NT2/D1 (cell line): ENCODE measurements at places on chromosomes 4 and X.

GRCh38 chr4:29756966-29757365, 963.2 kb upstream of the PCDH7 start:
- DNase-seq: peak; percentile 9

DNA sequence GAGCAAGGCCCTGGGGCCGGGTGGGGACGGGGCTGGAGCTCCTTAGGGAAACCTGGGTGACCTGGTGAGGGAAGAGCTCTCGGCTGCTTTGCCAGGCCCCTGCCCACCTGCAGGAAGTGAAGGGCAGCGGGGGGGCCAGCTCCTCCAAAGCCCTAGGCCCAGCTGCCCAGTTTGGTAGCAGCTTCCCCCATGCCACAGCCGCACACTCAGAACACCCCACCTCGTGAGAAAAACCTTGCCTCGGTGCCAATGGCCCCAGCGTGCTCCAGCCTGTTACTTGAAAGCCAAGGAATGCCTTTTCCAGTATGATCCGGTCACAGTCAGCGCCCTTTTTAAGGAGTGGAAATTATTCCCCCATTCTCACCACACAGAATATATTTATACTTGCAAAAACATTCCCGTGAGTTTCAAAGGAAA, 38.3 kb downstream of the ACOX3 start:
- no peak for DNase-seq

GRCh38 chr4:22434895-22435294, 81.0 kb downstream of the ADGRA3 start:
- DNase-seq: peak; percentile 58

- no peak for DNase-seq
Measured at GRCh38 chrX:102654696-102655095, 3.4 kb downstream of the GPRASP1 start.

DNA sequence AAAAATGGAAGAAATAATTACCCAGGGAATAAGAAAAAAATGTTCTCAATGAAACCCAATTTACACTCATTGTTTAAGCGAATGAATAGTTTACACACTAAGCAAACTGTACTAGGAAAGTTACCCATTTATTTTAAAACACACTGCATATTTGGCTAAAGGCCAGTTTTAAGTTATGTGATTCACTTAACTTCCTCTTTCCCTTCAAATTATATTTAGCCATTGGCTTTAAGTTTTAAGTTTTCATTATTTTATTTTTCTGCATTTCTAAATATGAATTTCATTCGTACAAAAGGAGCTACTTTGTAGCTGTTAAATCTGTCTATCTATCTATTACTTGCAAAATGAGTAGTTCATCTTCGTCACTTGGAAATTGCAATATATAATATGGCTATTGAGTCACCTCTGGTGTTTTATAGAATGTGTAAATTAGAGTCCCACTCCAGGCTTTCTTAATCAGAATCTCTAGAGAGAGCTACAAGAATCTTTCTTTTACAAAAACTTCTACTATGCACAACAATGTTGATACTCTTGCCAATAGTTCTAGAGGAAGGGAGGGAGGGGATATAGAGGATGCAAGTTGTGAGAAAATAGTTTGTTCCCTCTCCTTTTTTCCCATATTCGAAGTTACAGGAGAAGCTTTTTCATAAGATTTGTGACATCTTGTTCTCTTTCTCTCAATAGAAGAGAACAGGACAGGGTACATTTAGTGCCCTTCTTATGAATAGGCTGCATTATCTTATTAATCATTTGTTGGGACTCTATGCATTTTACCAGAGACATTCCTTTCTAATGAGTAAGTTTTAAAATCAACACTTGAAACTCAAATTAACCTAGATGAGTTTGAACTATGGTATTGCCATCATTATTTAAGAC, 41.8 kb downstream of the SULT1B1 start:
- no peak for DNase-seq

GRCh38 chr4:169417629-169418282, 147.0 kb upstream of the SH3RF1 start:
- no peak for DNase-seq

DNA sequence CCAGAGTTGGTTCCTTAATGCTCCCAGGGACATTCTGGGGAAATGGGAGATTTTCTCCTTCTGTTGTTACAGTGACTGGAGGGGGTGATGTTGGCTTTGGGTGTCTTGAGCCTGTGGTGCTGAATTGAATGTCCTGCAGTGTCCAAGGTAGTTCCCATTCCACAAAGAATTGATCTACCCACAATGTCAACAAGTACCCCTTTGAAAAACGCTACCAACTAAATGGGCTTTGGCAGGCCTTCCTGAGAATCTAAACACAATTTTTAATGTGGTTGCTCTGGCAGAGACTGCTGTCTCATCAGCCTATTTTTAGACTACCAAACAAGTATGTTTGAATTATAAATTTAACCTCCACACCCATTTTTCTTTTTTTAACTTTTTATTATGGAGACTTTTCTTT, 69.4 kb downstream of the CCKAR start:
- DNase-seq: no peak

GRCh38 chrX:38313190-38313589, 14.1 kb downstream of the RPGR start:
- DNase-seq: no peak

- no peak for DNase-seq
Measured at GRCh38 chr4:8725845-8726244, 133.3 kb downstream of the CPZ start.

GRCh38 chr4:26860922-26861433, 337 bp downstream of the STIM2 start:
- DNase-seq: no peak

DNA sequence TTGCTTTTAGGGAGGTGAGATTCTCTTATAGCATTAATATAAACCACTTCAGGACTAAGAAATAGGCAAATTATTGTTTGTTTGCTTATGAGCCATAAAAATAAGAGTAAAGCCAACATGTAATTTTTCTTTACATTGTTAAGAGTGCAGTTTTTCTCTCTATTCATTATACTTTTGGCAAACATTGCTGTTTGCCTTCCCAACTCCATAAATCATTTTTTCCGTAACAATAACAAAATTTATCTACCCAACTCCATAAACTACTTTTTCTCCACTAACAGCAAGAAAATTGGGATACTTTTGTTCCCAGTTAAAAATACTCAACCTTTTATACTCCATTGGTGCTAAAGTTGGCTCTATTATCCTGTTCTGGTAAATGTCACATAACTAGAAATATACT, 229.7 kb upstream of the GPRIN3 start:
- no peak for DNase-seq

DNA sequence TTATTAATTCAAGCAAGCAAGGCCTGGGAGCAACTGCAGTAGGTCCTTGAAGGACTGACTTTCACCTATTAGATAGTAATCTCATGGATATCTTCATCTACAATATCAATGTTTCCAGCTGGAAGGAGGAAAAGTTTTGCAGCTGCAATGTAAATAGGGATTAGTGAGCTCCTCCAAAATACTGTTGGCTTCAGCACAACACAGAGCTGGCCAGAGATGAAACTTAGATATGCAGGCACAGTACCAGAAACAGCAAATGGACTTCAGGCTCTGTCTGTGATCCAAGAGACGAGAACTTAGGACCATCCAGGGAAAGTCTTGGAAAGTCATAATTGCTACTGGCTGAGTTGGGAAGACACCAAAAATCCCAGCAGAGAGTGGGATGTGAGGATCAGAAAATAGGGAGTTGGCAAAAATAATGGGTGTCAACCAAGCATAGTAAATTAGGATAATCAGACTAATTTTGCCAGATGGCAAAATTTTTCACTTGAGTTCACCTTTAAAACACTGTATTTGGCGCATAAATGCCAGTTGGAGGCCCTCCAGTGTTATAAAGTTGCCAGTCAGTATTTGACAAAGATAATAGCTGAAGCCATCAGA, 57.5 kb downstream of the PARM1 start:
- DNase-seq: no peak

DNA sequence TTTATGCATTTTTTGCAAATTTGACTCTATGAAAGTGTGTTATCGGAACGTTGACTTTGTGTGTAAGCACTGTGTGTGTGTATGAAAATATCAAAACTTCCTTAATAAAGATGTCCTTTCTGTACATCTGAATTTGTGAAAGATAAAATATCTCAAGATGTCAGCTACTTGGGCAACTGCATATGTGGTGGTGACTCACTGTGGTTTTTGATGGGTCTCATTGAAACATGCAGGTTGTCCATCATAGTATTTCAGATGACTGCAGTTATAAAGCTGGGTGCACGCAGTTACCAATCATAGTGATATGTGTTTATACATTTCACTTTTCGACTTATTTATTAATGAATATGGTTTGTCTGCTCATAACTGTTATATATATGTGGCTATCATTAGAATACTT, 19.7 kb upstream of the BBS12 start:
- no peak for DNase-seq

- DNase-seq: no peak
Measured at GRCh38 chrX:41689711-41690110, 938 bp downstream of the GPR34 start.

DNA sequence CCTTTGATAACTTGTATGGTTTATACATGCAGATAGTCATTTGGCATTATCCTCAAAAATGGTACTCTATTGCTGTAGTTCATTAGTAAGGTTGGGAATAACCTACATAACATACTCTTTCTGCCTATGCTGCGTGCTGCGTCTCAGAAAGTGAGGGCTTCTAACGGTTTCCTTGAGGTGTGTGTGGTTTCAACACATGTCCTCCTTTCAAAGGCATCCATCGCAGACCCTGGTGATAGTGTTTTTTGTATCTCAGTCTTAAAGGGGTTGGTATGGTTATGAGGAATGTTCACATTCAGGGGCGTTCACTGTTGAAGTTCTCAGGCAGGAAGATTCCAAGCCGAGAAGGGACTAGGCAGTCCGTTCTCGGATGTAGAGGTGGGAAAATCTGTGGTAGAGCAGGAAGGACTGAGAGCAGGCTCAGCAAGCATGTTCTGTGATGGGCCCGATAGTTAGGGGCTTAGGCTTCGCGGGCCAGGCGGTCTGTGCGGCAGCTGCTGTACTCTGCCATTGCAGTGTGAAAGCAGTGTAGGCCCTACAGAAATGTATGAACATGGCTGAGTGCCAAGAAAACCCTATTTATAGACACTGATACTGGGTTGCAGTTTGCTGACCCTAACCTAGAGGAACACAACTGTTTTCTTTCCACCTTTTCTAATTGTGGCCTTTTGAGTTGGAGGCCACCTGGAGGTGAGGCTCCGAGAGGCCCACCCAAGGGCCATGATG, 123.2 kb downstream of the GPR143 start:
- no peak for DNase-seq

GRCh38 chr4:150039274-150040127, 38.7 kb upstream of the DCLK2 start:
- no peak for DNase-seq

DNA sequence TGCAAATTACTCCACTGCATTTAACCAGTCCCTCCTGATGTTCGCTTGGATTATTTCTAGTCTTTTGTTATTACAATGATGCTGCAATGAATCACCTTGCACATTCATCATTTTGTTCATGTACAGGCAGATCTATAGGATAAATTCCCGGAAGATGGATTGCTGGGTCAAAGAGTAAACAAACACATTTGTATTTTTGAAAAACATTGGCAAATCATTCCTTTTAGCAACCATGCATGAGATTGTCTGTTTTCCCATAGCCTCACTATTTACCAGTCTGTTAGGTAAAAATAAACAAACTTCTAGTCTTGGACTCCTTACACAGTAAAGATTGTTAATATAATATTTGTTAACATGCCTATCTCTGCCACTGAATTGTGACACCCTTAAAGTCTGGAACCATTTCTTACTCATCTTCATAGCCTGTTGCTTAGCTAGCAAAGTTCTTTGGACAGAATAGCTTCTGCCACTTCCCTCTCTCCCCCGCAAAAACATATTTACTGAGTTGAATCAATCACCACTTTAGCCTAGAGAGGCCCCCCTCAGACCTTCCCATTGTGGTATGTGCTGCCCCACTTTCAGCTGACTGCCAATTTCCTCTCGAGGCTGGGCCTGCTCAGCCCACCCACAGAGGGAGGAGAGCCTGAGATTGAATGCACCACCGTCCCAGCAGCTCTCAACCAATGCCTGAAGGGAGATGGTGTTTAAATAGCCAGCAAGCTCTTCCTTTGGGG, 108.4 kb upstream of the ATXN3L start:
- DNase-seq: no peak
